Activated CD4-positive, alpha-beta memory T cell treated with anti-CD3 and anti-CD28 coated beads, Interleukin-2, amount 10 ng/mL, durations not matched to agents 7 days and 5 days (primary cell): ENCODE measurements at places on chromosomes 2 and 18.

- no peak for DNase-seq
These were observed 38.4 kb downstream of the KIF1A start for GRCh38 chr2:240781471-240782220.

DNA sequence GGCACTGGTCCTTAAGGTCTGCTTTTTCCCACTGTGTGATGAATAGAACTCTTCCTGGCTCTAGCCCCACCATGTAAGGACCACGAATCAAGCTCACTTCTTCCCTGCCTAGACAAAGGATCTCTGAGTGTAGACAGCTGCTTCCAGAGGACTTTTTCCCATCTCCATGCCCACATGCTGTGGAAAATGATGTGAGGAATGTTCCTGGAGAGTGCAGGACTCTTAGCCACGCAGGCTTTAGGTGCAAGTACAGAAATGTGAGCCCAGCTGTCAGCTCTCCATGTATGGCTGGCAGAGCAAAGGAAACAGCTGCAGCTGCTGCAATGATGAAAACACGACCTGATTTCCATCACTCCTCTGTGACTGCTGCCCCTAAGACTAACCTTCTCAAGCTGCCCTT, 35.5 kb downstream of the NXPH2 start:
- no peak for DNase-seq

DNA sequence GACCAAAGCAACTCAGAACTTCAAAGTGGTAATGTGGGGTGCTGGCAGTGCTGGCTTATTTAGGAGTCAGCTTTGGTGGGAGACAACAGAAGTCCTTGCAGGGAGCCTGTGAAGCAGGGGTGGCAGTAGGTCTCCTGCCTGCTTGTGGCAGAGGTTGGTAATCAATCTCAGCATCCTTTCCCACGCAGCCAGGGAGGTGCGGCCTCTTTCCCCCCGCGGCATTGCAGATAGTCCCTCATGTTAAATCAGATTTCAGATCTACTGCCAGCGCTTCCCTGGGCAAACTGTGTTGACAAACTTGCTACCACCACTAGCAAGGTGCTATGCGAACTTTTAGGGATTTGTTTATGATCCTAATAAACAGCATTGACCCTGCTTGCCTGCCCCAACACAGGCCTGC, 77.9 kb upstream of the MCFD2 start:
- DNase-seq = no peak

- DNase-seq = no peak
These were observed 710.4 kb downstream of the RNF144A start for GRCh38 chr2:7627583-7627982.

- DNase-seq = no peak
These were observed 514.5 kb upstream of the CDH2 start for GRCh38 chr18:28691496-28691840.

GRCh38 chr2:5410991-5411700, 281.0 kb upstream of the SOX11 start:
- no peak for DNase-seq

DNA sequence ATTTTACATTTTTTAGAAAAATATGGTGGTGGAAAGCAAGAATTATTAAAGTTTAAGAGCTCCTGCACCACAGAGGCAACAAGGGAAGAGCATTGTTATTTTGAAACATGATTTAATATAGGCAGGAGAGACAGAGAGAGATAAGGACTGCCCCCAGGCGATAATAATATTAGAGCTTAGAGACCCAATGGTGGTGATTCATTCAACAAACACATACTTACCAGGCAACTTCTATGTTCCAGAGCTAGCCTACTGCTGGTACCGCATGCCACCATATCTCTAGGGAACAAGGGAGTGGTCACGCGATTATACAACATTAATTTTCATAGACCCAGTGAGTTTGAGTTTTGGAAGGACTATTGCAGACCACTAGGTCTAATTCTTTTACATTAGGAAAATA, 327.8 kb upstream of the SOX11 start:
- DNase-seq = no peak

DNA sequence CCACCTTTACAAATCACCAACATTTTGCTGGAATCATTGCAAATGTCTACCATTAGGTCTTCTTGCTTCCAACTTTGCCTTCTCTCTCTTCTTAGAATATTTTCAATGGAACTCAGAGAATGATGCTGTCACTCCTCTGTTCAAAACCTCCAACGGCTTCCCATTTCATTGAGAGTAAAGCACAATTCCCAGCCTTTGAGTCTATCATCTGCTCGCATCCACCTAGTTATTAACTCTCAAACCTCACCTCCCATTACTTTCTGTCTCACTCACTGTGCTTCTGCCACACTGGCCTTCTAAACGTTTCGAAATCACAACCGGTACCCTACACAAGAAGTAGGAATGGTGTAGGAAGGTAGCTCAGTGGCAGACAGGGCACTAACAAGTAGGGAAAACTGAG, 40.0 kb downstream of the ROCK2 start:
- DNase-seq = no peak
